ENCODE measurements at places on chromosomes 12 and 14.
A peak's percentile ranks its signal among the peaks of the same experiment; 100 is the strongest.

- no peak overlapping the region for H3K27ac ChIP-seq
- no peaks in the 10 kb centered on the region for H3K36me3 ChIP-seq
- H3K4me3 ChIP-seq = no peak overlapping the region
Measured at GRCh38 chr14:104285508-104285840, 147.1 kb downstream of the KIF26A start.

DNA sequence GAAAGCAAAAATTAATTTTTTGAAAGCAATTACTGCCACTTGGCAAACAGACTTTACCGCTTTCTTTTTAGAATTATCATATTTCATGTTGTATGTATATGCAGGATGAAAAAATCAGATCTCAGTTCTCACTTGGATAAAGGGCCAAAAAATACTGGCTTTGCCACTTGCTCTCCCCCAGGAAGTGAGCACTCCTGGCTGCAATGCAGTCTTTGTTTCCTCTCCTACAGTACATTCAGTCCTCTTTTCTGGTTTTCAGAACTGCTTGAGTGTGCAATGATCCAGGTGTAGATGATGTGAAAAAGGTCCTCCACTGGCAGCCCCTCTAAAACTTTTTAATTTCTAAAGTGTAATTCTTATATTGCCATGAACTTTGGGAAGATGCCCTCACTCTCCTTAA, 183.4 kb downstream of the SLC25A21 start:
- no peak for DNase-seq
- no peak overlapping the region for H3K27ac ChIP-seq
- H3K36me3 ChIP-seq = no peaks in the 10 kb centered on the region
- no peaks in the 10 kb centered on the region for H3K27me3 ChIP-seq
- H3K4me1 ChIP-seq = no peaks in the 10 kb centered on the region

DNA sequence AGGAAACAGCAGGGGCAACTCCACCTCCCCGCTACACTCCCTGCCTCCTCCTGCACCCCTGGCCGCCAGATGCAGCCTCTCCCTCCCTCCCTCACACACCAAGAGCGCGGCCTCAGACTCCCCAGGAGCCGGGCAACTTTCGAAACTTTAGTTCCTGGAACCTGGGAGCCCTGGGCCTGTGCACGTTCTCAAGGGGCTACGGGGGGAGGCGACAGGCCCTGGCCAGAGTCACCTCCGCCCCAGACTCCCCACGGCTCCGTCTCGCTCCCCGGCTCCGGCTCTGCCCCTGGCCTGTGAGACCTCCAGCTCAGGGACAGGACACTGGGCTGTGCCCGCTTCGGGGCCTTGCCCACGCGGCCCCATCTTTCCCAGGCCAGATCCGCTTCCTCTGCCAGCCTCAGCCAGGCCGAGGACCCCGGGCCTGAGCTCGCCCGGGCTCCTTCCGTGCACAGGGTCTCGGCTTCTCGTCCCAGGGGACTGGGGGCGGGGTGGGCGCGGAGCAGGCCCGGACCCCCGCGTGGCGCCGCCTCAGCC, 5.5 kb downstream of the AMN start:
- no peaks in the 10 kb centered on the region for H3K4me1 ChIP-seq
- H3K27ac ChIP-seq = no peak overlapping the region
- no peak for DNase-seq
- no peaks in the 10 kb centered on the region for H3K36me3 ChIP-seq
- H3K27me3 ChIP-seq = no peaks in the 10 kb centered on the region

GRCh38 chr12:62731055-62731820, 203.7 kb downstream of the PPM1H start:
- H3K4me3 ChIP-seq = no peak overlapping the region
- no peak for DNase-seq
- 0 out of 2 replicates have a peak, but pooled peaks cover 6% of the 10 kb centered on the region for H3K4me1 ChIP-seq
- H3K27ac ChIP-seq = no peak overlapping the region
- H3K27me3 ChIP-seq = no peaks in the 10 kb centered on the region

GRCh38 chr12:127360580-127360979, 906.4 kb upstream of the TMEM132C start:
- H3K27ac ChIP-seq = no peak overlapping the region
- H3K27me3 ChIP-seq = no peaks in the 10 kb centered on the region
- H3K4me1 ChIP-seq = no peaks in the 10 kb centered on the region
- no peak for DNase-seq
- H3K36me3 ChIP-seq = no peaks in the 10 kb centered on the region

GRCh38 chr14:73125746-73126145, 10.6 kb upstream of the PSEN1 start:
- H3K4me1 ChIP-seq = no peaks in the 10 kb centered on the region
- no peak overlapping the region for H3K4me3 ChIP-seq
- H3K27ac ChIP-seq = no peak overlapping the region

DNA sequence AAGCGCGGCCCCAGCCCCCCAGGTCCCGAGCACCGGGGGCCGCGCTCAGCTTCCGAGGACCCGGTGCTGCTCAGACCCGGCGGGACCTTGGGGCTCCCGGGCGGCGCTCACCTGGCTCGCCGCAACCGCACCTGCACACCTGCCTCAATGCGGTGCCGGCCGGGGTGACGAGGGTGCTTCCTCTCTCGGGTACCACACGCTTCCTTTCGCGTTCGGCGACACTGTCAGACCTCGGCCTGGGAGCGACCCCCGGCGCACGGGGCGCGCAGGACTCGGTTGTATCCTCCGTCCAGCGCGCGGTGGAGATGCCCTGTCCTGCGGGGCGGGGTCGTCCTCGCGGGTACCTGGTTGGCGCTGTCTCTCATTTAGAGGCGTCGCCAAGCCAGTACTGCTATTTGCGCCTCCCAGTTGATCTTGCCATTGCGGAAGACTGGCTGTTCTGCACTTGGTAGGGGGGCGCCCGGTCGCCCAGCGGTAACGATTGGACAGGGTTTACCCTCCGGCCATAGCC, 718 bp downstream of the PACS2 start:
- H3K36me3 ChIP-seq = no peaks in the 10 kb centered on the region
- no peak overlapping the region for H3K27ac ChIP-seq
- no peaks in the 10 kb centered on the region for H3K27me3 ChIP-seq
- H3K4me1 ChIP-seq = no peaks in the 10 kb centered on the region

DNA sequence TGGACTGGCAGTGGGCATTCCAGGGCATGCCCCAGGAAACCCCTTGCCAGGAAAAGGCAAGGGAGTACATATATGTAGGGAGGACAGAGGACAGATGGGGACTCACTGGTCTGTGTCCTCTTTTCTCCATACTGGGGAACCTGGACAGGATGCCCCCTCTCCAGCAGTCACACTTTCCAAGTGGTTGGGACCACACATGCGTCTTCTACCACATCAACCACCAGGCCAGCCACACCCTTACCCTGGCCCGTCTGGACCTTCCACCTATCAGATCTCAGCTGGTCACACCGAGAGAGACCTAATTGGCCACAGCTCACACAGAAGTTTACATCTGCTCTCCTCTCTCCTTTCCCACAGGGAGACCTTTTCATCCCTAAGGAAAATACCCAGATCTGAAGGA, 8.3 kb downstream of the ANKRD33 start:
- no peak overlapping the region for H3K4me3 ChIP-seq
- no peaks in the 10 kb centered on the region for H3K27me3 ChIP-seq
- no peaks in the 10 kb centered on the region for H3K36me3 ChIP-seq

DNA sequence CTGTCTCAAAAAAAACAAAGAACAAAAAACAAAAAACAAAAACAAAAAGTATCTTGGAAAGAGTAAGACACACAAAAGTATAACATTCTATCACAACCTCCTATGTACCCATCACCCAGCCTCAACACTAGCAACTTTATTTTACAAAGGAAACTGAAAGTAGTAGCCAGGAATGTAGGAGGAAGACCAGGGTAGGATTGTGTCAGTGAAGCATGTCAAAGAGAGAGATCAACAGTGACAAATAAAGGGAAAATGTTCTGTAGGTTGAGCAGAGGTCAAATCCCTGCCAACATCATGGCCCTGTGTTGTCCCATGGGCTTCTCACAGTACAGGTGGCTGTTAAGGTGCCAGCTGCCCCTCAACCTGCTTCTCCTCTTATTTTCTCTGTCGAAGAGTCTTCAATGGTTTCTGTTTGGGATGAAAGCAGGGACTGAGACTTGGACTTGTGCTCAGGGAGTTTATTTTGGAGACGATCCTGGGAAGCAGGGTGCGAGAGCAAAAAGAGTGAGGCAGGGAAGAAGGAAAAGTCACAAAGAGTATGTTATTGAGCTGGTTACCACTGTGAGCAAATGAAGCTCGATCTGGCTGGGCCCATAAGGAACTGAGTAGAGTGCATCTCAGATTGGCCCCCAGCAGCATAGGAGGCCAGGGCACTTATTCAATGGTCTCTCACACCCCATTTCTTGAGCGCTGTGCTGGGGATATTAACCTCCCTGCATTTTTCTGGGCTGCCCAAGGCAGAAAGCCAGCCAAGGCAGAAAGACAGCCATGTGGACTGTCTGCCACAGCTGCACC, 29.4 kb upstream of the CTDSP2 start:
- H3K4me1 ChIP-seq = peaks cover 10% of the 10 kb centered on the region
- DNase-seq = no peak
- H3K27me3 ChIP-seq = no peaks in the 10 kb centered on the region

DNA sequence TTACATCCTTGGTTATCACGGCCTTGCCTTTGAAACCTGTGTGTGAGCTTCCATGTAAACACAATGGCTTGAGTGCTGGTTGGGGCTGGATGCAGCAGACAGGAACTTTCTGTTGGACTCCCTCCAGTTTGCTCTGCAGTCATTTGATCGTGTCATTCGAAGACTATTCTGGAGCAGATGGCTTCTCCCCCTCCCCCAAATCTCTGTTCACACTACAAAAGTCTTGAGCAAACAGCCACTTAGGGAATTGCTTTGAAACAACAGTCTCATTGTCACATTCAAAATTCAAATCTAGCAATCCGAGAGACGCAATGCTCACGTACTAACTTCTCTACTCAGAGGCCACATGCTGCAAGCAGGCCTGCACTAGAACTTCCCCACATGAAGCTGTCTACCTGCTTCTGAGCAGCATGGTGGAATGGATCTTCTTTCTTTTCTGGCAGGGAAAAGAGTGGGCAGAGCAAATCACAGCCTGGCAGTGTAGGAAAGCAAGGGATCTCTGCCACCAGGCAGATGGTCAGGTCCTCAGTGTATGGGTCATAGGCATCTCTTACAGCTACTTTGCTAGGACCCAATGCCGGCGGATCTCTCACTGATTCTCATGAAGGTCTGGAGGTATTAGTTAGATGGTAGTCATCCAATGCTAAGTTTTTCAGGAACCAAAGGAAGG, 214.2 kb downstream of the PPM1H start:
- H3K27ac ChIP-seq = no peak overlapping the region
- no peaks in the 10 kb centered on the region for H3K36me3 ChIP-seq
- no peak for DNase-seq
- H3K27me3 ChIP-seq = no peaks in the 10 kb centered on the region
- H3K4me3 ChIP-seq = no peak overlapping the region

- no peaks in the 10 kb centered on the region for H3K27me3 ChIP-seq
- no peaks in the 10 kb centered on the region for H3K36me3 ChIP-seq
- peak within 1 kb of the TSS; percentile 20 for H3K4me3 ChIP-seq
- no peaks in the 10 kb centered on the region for H3K4me1 ChIP-seq
- no peak within 1 kb of the TSS for H3K27ac ChIP-seq
- no peak for DNase-seq
Measured at GRCh38 chr12:13981296-13981962, at the start of gene GRIN2B. TSS of gene GRIN2B (minus strand) at chr12:13981602. CDS start at chr12:13866208, 115,394 bp downstream.

- DNase-seq = no peak
- H3K27ac ChIP-seq = no peak overlapping the region
- no peak overlapping the region for H3K4me3 ChIP-seq
Measured at GRCh38 chr12:70756118-70756517, 118.9 kb upstream of the PTPRB start.

DNA sequence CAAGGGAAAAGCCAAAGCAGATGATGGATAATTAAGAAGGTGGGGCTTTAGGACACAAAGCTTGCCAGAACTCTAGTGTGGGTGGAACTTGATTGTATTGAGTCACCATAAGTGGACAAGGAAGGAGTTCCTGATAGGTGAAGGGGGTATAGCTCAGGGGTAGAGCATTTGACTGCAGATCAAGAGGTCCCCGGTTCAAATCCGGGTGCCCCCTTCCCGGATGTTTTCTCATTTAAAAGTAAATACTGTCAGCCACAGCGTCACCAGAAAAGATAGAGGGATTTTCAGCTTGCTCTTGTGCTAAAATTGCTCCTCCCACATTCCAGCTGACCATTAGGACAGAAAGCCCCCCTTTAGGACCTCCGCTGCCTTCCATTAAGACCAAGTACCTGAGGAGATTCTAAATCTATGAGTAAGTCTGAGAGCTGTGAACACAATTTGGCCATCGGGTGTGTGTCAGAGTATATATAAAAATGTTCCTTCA, 36.6 kb downstream of the DCAF4 start:
- DNase-seq = no peak
- H3K27me3 ChIP-seq = no peaks in the 10 kb centered on the region
- no peak overlapping the region for H3K4me3 ChIP-seq
- no peaks in the 10 kb centered on the region for H3K36me3 ChIP-seq

- DNase-seq = no peak
- no peaks in the 10 kb centered on the region for H3K27me3 ChIP-seq
- H3K27ac ChIP-seq = no peak overlapping the region
- no peak overlapping the region for H3K4me3 ChIP-seq
- no peaks in the 10 kb centered on the region for H3K36me3 ChIP-seq
Measured at GRCh38 chr12:131251336-131252101, 297.8 kb downstream of the ADGRD1 start.

GRCh38 chr14:84433961-84434360, 1096.0 kb upstream of the FLRT2 start:
- no peak for DNase-seq
- H3K4me1 ChIP-seq = no peaks in the 10 kb centered on the region
- no peaks in the 10 kb centered on the region for H3K27me3 ChIP-seq
- no peak overlapping the region for H3K27ac ChIP-seq
- no peaks in the 10 kb centered on the region for H3K36me3 ChIP-seq

GRCh38 chr14:22915886-22916521, 2.9 kb downstream of the RBM23 start:
- H3K27ac ChIP-seq = no peak overlapping the region
- no peak overlapping the region for H3K4me3 ChIP-seq
- DNase-seq = no peak
- no peaks in the 10 kb centered on the region for H3K36me3 ChIP-seq
- H3K27me3 ChIP-seq = no peaks in the 10 kb centered on the region

GRCh38 chr12:122793685-122794106, 19.3 kb downstream of the CCDC62 start:
- peak; percentile 53 for DNase-seq
- no peaks in the 10 kb centered on the region for H3K27me3 ChIP-seq
- no peak overlapping the region for H3K27ac ChIP-seq
- no peak overlapping the region for H3K4me3 ChIP-seq
- no peaks in the 10 kb centered on the region for H3K36me3 ChIP-seq

DNA sequence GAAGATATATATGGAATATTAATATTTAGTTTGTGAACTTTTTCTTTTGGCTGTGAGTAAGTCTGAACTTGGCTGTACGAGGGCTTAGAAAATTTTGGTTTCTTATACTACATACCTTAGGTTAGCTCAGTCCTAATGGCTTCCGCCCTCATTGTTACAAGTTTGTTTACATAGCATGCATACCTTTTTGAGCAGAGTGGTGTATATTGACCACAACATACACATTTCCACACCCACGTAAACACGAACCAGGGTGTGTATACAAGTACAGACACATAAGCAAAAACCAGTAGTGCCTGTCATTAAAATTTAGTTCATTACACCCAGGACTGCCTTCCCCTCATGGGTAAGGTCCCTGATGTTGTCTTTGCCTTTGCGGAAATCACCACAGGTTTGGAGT, 230.2 kb upstream of the RGS6 start:
- DNase-seq = no peak
- no peaks in the 10 kb centered on the region for H3K27me3 ChIP-seq
- H3K4me1 ChIP-seq = no peaks in the 10 kb centered on the region
- no peak overlapping the region for H3K27ac ChIP-seq
- no peak overlapping the region for H3K4me3 ChIP-seq

Measured in MM.1S (cell line).